IMR-90 (cell line): ENCODE measurements at places on chromosomes 5 and 9. TPM values are rescaled to one million over a fixed set of nuclear protein-coding genes. Genes with fewer than 3 reads are reported as not detected.
A peak's percentile ranks its signal among the peaks of the same experiment; 100 is the strongest.

GRCh38 chr5:136985785-136986475 lies 513.2 kb downstream of the SPOCK1 start:
- H3K4me1 ChIP-seq, result no peaks in the 10 kb centered on the region
- no peak for DNase-seq
- H3K36me3 ChIP-seq, result no peaks in the 10 kb centered on the region
- H3K27ac ChIP-seq, result no peak overlapping the region

DNA sequence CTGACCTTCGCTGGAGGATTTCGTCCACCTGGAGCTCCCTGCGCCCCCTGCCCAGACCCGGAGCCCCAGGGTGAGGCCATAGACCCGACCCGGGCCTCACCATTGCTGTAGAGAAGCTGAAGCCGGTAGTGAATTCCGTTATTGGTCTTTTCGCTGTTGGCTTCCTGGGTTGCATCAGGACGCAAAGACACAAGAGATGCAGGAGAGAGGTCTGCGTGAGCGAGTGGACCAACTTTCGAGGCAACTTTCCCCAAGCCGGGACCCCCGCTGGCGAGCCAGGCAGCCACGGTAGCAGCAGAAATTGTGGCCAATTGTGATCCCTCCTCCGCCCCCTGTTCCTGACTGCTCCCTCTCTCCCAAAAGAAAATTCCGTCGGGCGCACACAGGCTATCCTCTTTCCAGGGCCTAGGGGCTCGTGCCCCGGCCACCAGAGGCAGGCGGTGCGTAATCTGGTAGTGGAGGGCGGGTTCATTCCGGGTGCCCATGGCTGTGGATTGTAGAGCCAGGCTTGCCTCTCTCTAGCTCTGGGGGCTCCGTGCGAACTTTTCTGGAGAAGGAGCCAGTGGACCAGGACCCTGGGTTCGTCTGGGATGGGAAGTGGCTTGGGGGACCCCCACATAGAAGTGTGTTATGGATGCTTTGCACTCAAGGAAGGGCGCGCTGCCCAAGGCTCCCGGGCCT lies 3.3 kb downstream of the EBF1 start:
- no peaks in the 10 kb centered on the region for H3K36me3 ChIP-seq
- DNase-seq, result no peak
- H3K4me1 ChIP-seq, result peaks cover 2% of the 10 kb centered on the region
- H3K27ac ChIP-seq, result no peak overlapping the region
- H3K27me3 ChIP-seq, result peaks cover 14% of the 10 kb centered on the region; the same call in 1 of the 2 replicates

GMCL2 gene
- not detected in 2 replicates for polyA plus RNA-seq

DNA sequence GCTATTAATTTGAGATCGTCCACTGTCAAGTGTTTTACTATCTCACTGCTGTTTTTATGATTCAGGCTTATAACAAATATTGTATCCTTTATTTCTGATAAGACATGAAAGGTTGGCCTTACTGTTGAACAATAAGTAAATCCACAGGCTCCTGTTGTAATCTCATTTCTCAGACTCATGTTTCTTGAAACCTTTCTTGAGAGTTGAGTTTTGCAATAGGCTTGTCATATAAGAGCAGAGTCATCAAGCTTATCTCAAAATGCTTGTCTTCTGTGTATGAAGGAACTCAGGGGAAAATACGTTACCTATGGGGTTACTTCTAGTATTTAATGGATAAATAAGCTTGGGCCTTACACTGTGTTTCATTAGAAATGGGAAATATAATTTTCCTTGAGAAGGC lies 9.2 kb upstream of the TLX3 start:
- H3K36me3 ChIP-seq, result peaks cover 5% of the 10 kb centered on the region; the same call in 1 of the 2 replicates
- no peak overlapping the region for H3K4me3 ChIP-seq
- H3K27ac ChIP-seq, result no peak overlapping the region
- peaks cover 8% of the 10 kb centered on the region for H3K4me1 ChIP-seq

DNA sequence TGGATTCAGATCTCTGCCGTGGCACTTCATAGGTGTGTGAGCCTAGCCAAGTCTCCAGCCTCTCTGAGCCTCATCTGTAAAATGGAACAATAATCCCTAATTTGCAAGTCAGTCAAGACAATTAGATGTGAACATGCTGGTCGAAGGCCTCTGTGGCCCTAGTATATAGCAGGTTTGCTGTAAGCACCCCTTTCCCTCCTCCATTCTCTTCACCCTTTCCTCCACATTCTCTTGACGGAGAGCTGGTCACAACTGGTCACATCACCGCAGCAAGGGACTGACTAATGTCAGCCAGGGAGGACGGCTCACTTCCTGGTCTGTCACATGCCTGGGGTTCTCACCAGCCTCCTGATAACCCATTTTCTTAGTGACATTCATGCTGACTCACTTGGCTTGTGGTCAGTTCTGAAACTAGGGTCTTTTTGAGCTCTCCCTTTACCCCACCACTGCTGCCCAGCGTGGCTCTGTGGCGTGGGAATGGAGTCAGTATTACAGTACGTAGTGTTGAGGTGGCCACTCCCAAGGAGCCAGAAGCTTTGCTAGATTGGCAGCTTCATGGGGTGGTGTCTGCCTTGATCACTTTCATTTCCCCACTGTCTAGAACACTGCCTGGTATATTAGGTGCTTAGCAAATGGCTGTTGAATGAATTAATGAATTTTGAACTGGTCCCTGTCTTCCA lies 47.8 kb downstream of the ERGIC1 start:
- no peaks in the 10 kb centered on the region for H3K27me3 ChIP-seq
- H3K27ac ChIP-seq, result peak overlapping the region; percentile 61
- peaks cover 12% of the 10 kb centered on the region for H3K36me3 ChIP-seq
- H3K4me1 ChIP-seq, result peaks cover 31% of the 10 kb centered on the region

- H3K4me3 ChIP-seq, result no peak overlapping the region
- no peaks in the 10 kb centered on the region for H3K36me3 ChIP-seq
These were observed 52.5 kb downstream of the RPS23 start for GRCh38 chr5:82225525-82226172.

DNA sequence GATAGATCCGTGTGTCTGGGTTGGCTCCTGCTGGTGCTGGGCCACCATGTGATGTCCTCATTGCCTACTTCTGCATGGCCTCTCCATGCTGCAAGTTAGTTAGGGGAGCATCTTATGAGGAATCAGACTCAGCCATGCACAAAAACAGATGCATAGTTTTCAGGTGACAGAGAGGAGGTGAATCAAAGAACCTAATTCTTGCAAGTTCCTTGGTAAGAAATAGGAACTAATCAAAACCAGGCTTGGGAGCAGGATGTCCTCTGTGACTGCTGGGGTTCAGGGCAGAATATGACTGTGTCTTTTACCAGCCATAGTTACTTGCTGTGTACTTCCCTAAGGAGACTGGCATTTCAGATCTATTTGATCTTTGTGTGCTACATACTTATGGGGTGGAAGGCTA lies 61.6 kb downstream of the C9orf152 start:
- H3K36me3 ChIP-seq, result peaks cover 16% of the 10 kb centered on the region
- peak; percentile 52 for DNase-seq
- H3K27me3 ChIP-seq, result no peaks in the 10 kb centered on the region
- H3K27ac ChIP-seq, result no peak overlapping the region
- H3K4me3 ChIP-seq, result no peak overlapping the region

GABBR2 gene
- polyA plus RNA-seq, result 14.2 and 15.4 TPM in 2 replicates

C9orf153 gene
- not detected in 2 replicates for polyA plus RNA-seq

GRCh38 chr5:139812323-139812722 lies 16.7 kb downstream of the PSD2 start:
- peaks cover 39% of the 10 kb centered on the region for H3K27me3 ChIP-seq

GRCh38 chr5:10545084-10545483 lies 18.8 kb upstream of the ANKRD33B start:
- no peak overlapping the region for H3K4me3 ChIP-seq
- peaks cover 2% of the 10 kb centered on the region for H3K27me3 ChIP-seq

- peaks cover 9% of the 10 kb centered on the region for H3K36me3 ChIP-seq
- DNase-seq, result no peak
- no peak overlapping the region for H3K27ac ChIP-seq
- no peaks in the 10 kb centered on the region for H3K27me3 ChIP-seq
- no peak overlapping the region for H3K4me3 ChIP-seq
These were observed 24.7 kb downstream of the GOLGA2 start for GRCh38 chr9:128250839-128251731.

DNA sequence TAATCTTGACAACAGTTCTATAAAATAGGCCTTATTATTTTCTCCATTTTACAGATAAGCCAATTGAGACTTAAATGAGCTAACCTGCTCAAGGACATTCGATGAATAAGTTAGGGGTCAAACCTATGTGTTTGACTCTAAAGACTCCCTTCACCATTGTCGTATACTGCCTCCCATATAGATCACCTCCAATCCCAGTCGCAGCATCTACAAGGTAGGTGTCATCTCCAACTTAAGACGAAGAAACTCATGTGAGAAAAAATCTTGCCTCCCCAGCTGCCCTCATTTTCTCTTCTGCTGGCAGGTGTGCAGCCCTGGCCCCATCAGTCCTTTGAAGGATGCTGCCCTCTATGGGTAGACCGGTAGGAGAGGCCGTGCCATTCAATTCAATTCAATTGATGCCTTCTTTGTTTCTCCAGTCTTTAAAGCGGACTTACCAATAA lies 75.2 kb upstream of the SMARCA2 start:
- H3K36me3 ChIP-seq, result no peaks in the 10 kb centered on the region
- H3K27me3 ChIP-seq, result no peaks in the 10 kb centered on the region
- peak; percentile 1 for DNase-seq

GRCh38 chr9:95167998-95168397 lies 149.5 kb downstream of the FANCC start:
- no peaks in the 10 kb centered on the region for H3K36me3 ChIP-seq
- no peaks in the 10 kb centered on the region for H3K27me3 ChIP-seq
- DNase-seq, result peak; percentile 97
- H3K27ac ChIP-seq, result peak overlapping the region; percentile 15; the same call in 1 of the 2 replicates
- H3K4me1 ChIP-seq, result peaks cover 5% of the 10 kb centered on the region

- DNase-seq, result no peak
- H3K36me3 ChIP-seq, result no peaks in the 10 kb centered on the region
- no peak overlapping the region for H3K27ac ChIP-seq
- no peaks in the 10 kb centered on the region for H3K27me3 ChIP-seq
These were observed 50.8 kb downstream of the PBX3 start for GRCh38 chr9:125797930-125798329.

GRCh38 chr9:124410321-124410913 lies 4.8 kb downstream of the PSMB7 start:
- peaks cover 33% of the 10 kb centered on the region for H3K36me3 ChIP-seq
- H3K4me1 ChIP-seq, result peaks cover 9% of the 10 kb centered on the region
- H3K27ac ChIP-seq, result peak overlapping the region; percentile 84; the same call in 1 of the 2 replicates
- no peak overlapping the region for H3K4me3 ChIP-seq
- DNase-seq, result no peak

- H3K4me1 ChIP-seq, result no peaks in the 10 kb centered on the region
- H3K4me3 ChIP-seq, result no peak overlapping the region
- DNase-seq, result no peak
- H3K27ac ChIP-seq, result no peak overlapping the region
- no peaks in the 10 kb centered on the region for H3K27me3 ChIP-seq
- no peaks in the 10 kb centered on the region for H3K36me3 ChIP-seq
These were observed 32.1 kb upstream of the ALDH1A1 start for GRCh38 chr9:72984991-72985390.

DNA sequence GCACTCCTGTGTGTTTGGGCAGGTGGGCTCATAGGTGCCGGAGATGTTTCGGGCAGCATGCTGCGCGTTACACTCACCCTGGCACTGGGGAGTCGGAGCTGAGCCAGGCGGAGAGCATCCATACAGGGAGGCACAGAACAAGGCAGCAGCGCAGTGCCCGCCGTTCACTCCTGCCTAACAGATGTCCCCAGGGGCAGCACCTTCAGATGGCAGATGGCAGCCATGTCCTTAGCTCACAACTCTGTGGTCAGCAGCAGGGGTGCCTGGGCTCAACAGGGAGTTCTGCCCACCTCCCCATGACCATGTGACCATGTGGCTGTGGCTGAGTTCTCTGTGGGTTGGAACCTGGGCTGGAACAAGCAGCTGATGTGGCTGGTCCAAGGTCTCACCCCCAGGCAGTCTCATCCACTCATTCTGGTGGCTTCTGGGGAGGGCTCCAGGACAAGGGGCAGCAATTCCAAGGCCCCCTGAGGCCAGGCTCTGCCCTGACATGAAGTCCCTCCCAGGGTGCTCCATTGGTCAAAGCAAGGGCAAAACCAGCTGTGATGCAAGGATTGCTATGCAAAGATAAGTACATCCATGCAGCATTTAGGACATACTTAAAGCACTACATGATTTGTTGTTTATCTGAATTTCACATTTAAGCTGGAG lies 64.2 kb downstream of the MRPL36 start:
- H3K4me3 ChIP-seq, result no peak overlapping the region
- DNase-seq, result no peak
- no peaks in the 10 kb centered on the region for H3K4me1 ChIP-seq
- H3K27me3 ChIP-seq, result no peaks in the 10 kb centered on the region; the same call in 1 of the 2 replicates

LHX3 gene
- polyA plus RNA-seq, result not detected in 2 replicates

OMD gene
- not detected in 2 replicates for polyA plus RNA-seq

RASGRF2 gene
- polyA plus RNA-seq, result 2.9 and 3.0 TPM in 2 replicates

FAM221B gene
- polyA plus RNA-seq, result not detected in 2 replicates

FBP1 gene
- not detected in 2 replicates for polyA plus RNA-seq

DNA sequence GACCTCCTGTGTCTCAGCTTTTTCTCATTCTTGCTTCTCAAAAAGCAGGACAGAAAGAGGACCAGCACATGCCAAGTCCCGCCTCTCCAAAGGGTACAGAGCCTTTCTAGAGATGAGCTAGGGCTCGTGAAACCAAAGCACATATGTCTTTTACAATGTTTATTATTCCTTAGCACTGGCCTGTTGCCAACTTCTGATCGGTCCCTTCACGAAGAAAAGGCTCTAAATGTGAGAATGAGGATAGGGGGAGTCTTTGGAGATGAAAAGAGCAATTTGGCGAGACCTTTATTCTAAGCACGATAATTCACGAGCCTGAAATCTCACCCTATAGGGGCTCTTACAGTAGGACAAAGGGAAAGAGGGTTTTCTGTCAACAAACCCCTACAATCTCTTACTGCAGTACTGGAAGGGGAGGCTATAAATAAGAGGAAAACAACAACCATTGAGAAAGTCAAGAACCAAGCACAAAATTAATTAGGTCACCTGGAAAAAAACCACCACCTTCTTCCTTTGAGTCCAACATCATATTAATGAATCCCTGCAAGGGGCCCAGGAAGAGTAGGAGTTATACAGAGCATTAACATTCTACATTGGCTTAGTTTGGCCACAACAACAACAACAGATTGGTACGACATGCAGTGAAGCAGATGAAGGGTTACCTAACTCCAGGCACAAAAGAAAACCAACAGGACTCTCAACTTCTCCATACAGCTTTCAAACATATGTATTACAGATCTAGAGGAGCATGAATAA lies 309.5 kb downstream of the PDE4D start:
- no peak overlapping the region for H3K27ac ChIP-seq
- no peaks in the 10 kb centered on the region for H3K4me1 ChIP-seq
- H3K27me3 ChIP-seq, result no peaks in the 10 kb centered on the region
- no peaks in the 10 kb centered on the region for H3K36me3 ChIP-seq
- DNase-seq, result no peak

- no peaks in the 10 kb centered on the region for H3K4me1 ChIP-seq
- no peak overlapping the region for H3K4me3 ChIP-seq
- no peaks in the 10 kb centered on the region for H3K36me3 ChIP-seq
- no peaks in the 10 kb centered on the region for H3K27me3 ChIP-seq
- no peak for DNase-seq
These were observed 88.1 kb downstream of the CNTLN start for GRCh38 chr9:17222932-17223331.

FOXD4L3 gene
- polyA plus RNA-seq, result not detected in 2 replicates

RELL2 gene
- 7.6 and 9.1 TPM in 2 replicates for polyA plus RNA-seq

DNA sequence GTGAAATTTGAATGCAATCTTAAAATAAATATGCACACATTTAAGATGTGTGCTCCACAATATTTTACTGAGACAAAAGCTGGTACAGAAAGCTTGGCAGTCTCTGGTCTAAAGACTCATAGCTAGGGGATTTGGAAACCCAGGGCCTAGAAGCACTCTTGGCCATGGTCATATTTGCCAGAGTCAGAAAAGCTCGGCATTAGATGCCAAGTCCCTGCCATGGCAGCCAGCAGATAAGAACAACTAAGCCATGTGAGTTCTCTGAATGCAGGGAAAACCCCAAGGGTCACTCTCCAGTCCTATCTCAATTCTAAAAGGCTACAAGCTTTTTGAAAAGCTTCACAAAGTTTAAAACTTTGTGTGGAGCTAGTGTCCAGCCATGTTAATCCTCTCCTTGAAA lies 119.5 kb downstream of the FAM114A2 start:
- no peak overlapping the region for H3K4me3 ChIP-seq
- no peak for DNase-seq
- H3K27ac ChIP-seq, result no peak overlapping the region
